ENCODE measurements at places on chromosomes 16 and 17.
A peak's percentile ranks its signal among the peaks of the same experiment; 100 is the strongest.

GRCh38 chr17:45408611-45409421 lies 23.9 kb downstream of the ARHGAP27 start:
- no peak for ATAC-seq

DNA sequence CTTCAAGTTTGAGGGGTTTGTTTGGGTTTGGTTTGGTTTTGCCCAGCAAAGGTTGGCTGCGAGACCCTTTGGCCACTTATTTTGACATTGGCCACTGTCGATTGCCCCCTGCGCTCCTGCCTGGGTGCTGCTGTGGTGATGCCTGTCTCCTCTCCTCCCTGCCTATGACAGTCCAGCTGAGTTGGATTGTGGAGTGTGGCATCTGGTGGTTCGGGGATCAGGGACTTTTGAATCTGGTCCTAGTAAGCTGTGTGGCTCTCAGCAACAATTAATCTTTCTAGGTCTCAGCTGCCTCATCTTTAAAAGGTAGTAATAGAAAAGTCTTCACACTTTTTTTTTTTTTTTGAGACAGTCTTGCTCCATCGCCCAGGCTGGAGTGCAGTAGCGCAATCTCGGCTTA lies 27.1 kb downstream of the CDK5RAP3 start:
- no peak for ATAC-seq

GRCh38 chr16:1290063-1290501 lies 19.4 kb upstream of the UBE2I start:
- ATAC-seq: no peak

DNA sequence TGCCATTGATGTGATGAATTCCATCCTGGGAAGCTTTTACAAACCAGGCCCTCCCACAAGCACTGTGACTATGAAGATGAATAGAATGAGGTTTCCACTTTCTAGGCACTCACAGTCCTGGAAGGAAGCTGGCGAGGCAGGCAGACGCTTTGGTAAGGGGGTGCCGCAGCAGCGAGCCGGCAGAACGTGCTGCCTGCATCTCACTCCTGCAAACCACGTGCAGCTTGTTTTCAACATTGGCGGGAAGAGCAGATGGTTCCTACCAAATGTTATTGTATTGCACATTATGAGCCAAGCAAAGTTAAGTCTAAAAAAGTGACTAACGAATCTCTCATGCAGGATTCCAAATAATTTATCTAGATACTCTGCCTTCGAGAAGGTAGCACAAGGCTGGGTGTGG lies 3.7 kb upstream of the DNAI2 start:
- ATAC-seq: no peak

GRCh38 chr17:17137731-17138585 lies 68.2 kb downstream of the PLD6 start:
- no peak for ATAC-seq

- ATAC-seq: peak; percentile 84
These were observed 18.6 kb upstream of the ZNF629 start for GRCh38 chr16:30805370-30806169.

DNA sequence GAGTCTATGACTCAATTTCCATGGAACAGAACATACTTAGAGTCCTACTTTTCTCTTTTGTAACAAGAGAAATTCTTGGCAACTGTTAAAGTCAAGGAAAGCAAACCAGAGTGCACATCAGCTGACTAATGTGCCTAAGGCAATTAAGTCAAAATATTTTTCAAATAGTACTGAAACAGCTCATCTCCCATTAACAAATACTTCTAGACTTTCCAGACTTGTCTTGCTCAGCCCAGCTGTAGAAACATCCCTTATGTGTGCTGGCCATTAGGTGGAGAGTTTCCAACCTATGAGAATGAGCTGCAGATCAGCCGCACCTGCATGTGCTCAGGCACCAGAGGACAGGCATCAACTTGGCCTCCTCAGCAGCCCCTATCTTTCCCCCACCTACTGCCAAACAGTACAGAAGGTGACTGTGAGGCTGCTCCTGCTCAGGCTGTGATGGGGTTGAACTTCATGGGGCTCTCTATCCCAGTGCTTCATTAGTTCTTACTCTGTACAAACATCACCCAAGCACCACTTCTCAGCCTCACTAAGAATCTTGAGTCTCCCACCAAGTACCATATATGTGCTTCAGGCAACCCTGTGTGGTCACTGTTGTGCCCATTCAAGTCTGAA lies 32.2 kb downstream of the TEX2 start:
- ATAC-seq: no peak

- no peak for ATAC-seq
These were observed 298.1 kb upstream of the N4BP1 start for GRCh38 chr16:48907906-48908634.

DNA sequence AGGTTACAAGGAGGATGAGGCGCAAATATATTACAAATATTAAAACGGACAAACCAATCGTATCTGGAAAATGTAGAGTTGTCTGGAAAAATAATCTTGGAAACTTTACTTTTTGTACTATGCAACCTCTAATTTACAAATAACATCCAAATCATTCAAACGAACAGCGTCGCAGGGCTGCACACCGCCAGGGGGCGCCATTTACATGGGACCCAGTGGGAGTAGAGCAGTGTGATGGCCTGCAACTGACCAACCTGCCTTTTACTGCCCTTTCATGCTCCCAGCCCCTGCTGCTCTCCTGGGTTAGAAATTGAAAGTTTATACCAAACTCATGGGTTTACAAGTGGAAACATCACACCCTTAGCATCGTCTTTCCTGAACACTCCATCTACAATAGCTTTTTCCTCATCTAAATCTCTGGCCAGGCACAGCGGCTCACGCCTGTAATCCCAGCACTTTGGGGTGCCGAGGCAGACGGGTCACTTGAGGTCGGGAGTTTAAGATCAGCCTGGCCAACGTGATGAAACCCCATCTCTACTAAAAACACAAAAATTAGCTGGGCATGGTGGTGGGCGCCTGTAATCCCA lies 10.0 kb downstream of the PITPNC1 start:
- ATAC-seq: no peak
